ENCODE measurements at places on chromosomes 4 and X. TPM values are rescaled to one million over a fixed set of nuclear protein-coding genes. Genes with fewer than 3 reads are reported as not detected.

- no peak overlapping the region for H3K27ac ChIP-seq
- DNase-seq = peak; percentile 80
- no peaks in the 10 kb centered on the region for H3K36me3 ChIP-seq
- no peaks in the 10 kb centered on the region for H3K27me3 ChIP-seq
Measured at GRCh38 chrX:74550295-74550802, 64.1 kb downstream of the RLIM start.

GRCh38 chrX:23660766-23661132 is 6.5 kb upstream of the PRDX4 start:
- no peaks in the 10 kb centered on the region for H3K36me3 ChIP-seq
- DNase-seq = no peak
- no peaks in the 10 kb centered on the region for H3K27me3 ChIP-seq
- H3K4me1 ChIP-seq = peaks cover 10% of the 10 kb centered on the region

CXXC4 gene
- total RNA-seq = 0.42 TPM

TLR6 gene
- 1.00 TPM for total RNA-seq

DNA sequence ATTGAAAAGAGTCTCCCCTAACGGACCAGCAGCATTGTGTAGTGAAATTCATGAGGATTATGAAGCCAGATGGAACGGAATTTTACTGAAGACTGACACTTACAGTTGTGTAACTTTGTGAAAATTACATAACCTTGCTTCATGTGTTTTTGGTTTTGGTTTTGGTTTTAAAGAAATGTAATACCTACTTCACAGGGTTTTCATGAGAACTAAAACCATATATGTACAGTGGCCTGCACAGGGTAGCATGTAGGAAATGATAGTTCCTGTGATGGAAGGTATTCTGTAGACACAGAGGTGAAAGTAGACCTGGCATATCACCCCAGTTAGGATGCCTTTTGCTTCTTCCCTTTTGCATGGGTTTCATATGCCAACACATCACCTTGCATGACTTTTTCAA is 247.0 kb downstream of the BANK1 start:
- no peak overlapping the region for H3K27ac ChIP-seq
- no peaks in the 10 kb centered on the region for H3K27me3 ChIP-seq
- DNase-seq = no peak
- H3K4me3 ChIP-seq = no peak overlapping the region
- no peaks in the 10 kb centered on the region for H3K4me1 ChIP-seq

- no peaks in the 10 kb centered on the region for H3K27me3 ChIP-seq
- no peaks in the 10 kb centered on the region for H3K36me3 ChIP-seq
- no peak overlapping the region for H3K27ac ChIP-seq
- no peak for DNase-seq
Measured at GRCh38 chr4:103497692-103498091, 222.1 kb downstream of the TACR3 start.

MAGEA4 gene
- total RNA-seq = not detected

DNA sequence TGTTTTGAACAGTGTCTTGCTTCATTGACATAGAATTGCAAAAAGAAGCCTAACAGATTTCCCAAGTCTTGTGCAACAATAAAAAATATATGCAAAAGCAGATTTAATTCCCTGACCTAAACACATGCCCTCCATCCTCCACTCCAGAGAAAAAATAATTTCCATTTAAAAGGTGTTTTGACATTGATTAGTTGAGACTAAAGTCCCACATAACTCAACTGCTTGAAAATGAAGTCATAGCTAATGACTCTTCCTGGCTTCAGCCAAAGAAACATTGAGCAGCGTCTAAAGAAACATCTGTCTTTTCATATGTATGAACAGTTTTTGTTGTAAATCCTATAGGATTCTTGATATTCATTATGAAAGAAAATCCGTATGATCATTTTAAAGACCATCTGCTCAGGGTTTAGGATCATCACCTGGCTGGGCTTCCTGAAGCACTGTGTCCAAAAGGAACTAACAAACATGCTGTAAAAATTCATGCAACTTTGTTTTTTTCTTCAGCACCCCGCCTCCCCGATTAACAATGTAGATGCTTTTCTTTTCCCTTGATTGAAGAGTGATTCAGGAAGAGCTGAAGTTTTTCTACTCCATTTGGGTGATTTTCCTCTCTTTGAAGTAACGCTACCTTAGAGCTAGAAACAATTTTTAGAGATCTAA is 273.4 kb downstream of the HS3ST1 start:
- H3K4me1 ChIP-seq = no peaks in the 10 kb centered on the region
- H3K4me3 ChIP-seq = no peak overlapping the region
- no peak overlapping the region for H3K27ac ChIP-seq

SLAIN2 gene
- 64.4 TPM for total RNA-seq

GRCh38 chr4:67700116-67700737 is 728 bp downstream of the UBA6 start:
- H3K27ac ChIP-seq = peak overlapping the region; percentile 85
- H3K36me3 ChIP-seq = no peaks in the 10 kb centered on the region

DNA sequence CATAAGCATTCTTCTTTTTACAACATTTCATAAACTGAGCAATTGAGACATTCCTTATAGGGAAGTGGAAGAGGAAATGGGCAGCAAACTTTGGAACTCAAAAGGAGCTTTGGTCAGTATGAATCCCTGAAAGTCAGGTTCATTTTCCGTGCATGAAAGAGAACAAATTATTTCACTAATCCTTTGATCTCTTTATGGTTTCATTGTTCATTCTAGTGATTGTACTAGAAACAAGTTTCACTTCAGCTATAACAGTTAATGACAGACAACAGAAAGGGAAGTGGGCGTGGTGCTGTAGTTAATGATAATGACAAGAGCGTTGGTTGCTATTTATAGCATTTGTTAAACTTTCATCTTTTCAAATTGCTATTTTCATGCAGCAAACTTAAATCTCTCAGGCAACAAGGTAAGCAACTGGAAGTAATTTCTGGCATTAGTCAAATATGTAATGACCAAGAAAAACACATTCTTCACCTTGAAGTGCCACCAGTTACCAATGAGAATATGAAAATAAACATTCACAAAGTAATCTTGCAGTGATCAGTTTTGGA is 98.4 kb downstream of the AREG start:
- H3K4me1 ChIP-seq = no peaks in the 10 kb centered on the region
- no peak overlapping the region for H3K4me3 ChIP-seq
- DNase-seq = peak; percentile 21
- H3K27me3 ChIP-seq = no peaks in the 10 kb centered on the region
- H3K27ac ChIP-seq = no peak overlapping the region
- no peaks in the 10 kb centered on the region for H3K36me3 ChIP-seq

GRCh38 chr4:1239141-1239949 is 9.6 kb downstream of the CTBP1 start:
- H3K27me3 ChIP-seq = no peaks in the 10 kb centered on the region
- no peak overlapping the region for H3K27ac ChIP-seq
- peaks cover 8% of the 10 kb centered on the region for H3K36me3 ChIP-seq
- no peak overlapping the region for H3K4me3 ChIP-seq
- DNase-seq = no peak

SMAD1 gene
- 0.29 TPM for total RNA-seq

SPANXC gene
- not detected for total RNA-seq

DNA sequence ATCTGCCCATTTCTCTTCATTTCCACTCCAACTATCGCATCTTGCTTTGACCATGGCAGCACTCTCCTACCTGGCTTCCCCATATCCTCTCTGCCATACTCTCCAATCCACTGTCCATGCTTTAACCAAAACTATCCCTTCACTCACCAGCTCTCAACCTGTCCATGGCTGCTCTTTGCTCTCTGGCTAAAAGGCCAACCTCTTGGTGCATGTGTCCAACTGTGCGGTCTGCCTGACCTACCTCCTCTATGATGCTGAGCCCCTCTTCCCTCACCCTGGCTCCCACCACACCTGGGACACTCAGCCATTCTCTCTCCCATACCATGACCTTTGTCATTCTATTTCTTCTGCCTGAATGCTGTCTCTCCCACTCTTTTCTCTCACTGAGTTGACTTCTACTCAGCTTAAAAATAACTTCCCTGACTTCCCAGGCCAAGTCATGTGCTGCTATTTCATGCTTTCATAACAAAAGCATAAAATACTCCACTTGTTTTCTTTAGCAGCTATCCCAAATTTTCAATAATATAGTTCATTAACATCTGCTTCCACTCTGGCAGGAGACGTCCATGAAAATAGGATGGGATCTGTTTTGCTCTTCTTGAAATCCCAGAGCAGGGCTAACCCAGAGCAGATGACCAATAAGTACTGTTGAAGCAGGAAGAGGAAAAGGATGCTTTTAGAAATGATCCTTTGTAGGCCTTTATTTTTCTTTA is 29.8 kb upstream of the KLF3 start:
- DNase-seq = no peak
- no peak overlapping the region for H3K4me3 ChIP-seq
- no peaks in the 10 kb centered on the region for H3K36me3 ChIP-seq

MAB21L2 gene
- total RNA-seq = not detected

AFF2 gene
- total RNA-seq = 2.8 TPM

GRCh38 chr4:114598191-114599121 is at the start of gene UGT8:
UGT8 (plus strand) TSS chr4:114598807; CDS start chr4:114622881, 24,074 bp downstream.
- no peaks in the 10 kb centered on the region for H3K27me3 ChIP-seq
- H3K27ac ChIP-seq = no peak within 1 kb of the TSS
- no peak within 1 kb of the TSS for H3K4me3 ChIP-seq
- no peaks in the 10 kb centered on the region for H3K36me3 ChIP-seq
- no peaks in the 10 kb centered on the region for H3K4me1 ChIP-seq

DNA sequence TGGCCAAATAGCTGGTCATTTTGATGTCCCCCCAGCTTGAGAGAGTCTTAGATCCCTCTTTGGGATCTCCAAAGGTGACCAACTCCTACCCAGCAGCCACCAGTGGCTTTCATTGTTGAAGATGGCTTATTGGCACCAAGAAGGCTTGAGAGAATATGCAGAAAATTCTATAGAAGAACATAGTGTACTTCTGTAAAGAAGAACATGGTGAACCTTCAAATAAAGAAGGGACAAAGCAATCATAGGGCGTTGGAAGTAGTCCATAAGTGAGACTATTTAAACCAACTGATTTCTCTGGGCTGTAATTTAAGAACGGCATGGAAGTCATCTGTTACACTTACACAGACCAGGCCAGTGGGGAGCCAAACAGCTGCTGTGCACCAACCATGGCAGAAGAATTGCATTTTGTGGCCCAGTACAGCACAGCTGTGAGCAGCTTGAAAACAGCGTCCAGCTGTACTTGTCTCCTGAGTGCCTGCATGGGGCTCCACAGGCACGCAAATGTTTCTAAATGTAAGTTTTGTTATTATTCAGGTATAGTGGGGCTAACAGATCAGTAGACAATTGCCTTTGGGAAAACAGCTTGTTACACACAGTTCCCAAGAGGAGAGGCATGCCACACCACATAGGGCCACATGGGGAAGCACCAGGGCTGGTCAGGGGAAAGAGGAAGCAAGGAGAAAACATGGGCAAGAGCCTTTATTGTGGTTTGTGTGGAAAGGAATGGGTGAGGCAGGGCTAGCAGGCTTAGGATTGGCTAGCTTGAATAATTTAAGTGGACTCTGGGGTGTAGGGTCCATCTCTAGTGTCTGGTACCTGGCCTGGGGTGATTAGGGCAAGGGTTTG is 125.0 kb downstream of the ARHGAP6 start:
- no peak overlapping the region for H3K4me3 ChIP-seq
- DNase-seq = no peak
- H3K27ac ChIP-seq = no peak overlapping the region
- H3K27me3 ChIP-seq = no peaks in the 10 kb centered on the region
- H3K4me1 ChIP-seq = no peaks in the 10 kb centered on the region
- H3K36me3 ChIP-seq = no peaks in the 10 kb centered on the region

NDST3 gene
- 0.17 TPM for total RNA-seq

GRCh38 chr4:26227601-26228229 is 93.1 kb upstream of the RBPJ start:
- DNase-seq = no peak
- no peaks in the 10 kb centered on the region for H3K36me3 ChIP-seq
- H3K27me3 ChIP-seq = no peaks in the 10 kb centered on the region
- no peak overlapping the region for H3K4me3 ChIP-seq

MID1 gene
- 0.22 TPM for total RNA-seq

AMBN gene
- total RNA-seq = not detected

All from naive thymus-derived CD4-positive, alpha-beta T cell (primary cell).